ENCODE measurements at places on chromosomes 11 and 22.

GRCh38 chr11:26188554-26188953, 143.4 kb upstream of the ANO3 start:
- DNase-seq, result no peak

- no peak for DNase-seq
These were observed 22.5 kb upstream of the KRTAP5-6 start for GRCh38 chr11:1674173-1675131.

DNA sequence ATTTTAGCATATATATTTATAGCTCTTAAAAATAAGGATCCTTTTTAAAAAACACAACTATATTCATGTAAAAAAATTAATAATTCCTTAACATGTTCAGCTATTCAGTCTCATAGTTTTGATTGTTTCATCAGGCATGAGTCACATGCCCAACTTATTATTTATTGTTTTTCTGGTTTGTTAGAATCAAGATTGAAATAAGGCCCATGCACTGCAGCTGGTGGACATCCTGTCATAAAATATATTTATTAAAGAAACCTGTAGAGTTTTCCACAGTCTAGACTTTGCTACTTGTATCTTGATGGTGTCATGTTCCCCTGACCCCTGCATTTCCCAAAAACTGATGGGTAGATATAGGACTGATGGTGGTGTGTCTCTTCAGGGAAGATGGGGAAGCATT, 77.4 kb downstream of the PARVA start:
- no peak for DNase-seq

DNA sequence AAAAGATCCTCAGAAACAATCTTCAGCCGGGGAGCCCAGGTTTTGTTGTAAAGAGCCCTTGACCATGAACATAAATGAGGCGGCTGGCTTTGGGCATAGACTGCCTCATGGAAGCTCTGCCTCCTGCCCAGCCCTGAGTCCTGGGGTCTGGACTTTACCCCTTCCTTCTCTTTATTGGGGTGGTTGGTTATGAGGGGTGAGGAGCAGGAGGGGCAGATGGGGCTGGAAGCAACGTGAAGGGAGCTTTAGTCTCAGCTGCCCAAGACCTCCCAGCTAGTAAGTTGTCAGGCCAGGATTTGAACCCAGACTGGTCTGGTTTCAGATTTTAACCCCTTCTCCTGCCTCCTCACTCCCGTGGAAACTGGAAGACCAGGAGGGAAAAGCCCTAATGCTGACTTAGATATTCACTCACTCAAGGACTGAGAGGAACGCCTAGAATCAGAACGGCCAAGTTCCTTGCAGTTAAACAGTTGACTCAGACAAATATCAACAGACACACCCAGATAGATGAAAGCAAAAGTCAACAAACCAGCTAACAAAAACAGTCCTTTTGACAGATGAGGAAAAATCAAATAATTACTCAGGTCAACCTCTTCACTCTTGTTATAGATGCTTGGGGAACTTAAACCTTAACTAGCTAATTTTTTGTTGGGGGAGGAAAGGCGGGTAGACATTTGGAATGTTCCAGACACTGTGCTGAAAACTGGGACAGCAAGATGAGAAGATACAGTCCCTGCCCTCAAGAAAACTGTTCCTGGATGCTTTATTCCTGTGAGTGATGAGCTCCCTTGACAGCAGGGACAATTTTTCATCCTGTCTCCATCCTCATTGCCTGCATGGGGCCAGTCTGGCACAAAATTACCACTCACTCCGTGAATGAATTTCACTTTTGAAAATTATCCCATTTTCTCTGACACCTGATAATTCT, 20.8 kb upstream of the ARRB1 start:
- DNase-seq, result no peak

GRCh38 chr22:43267332-43267980, 75.7 kb downstream of the SCUBE1 start:
- DNase-seq, result no peak

DNA sequence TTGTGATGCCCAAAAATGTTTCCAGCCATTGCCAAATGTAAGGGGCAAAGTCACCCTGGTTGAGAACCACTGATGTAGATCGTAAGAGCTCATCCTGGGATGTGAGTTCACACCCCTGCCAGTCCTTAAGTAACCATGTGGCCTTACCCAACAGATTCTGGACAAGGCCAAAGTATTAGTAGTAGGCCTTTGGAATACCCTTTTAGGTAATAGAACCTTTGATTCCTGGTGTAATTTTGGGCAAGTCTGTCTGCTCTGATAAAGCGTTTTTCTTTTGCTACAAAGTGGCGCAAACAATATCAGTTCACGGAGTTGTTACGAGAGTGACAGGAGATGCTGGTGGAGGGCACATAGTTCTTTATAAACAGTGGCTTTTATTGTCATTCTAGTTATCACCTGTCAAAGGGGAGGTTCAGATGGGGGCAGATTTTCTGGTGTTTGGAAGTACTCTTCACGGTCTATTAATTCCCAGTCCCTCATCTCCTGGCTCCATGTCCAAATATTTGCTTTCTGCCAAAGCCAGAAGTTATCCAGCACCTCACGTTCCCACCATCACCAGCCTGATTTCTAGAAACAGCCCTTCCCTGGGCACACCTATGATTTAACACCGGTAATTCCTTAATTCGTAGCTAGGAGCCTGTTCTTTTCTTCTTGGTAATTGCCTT, 73.8 kb upstream of the CRYBB3 start:
- DNase-seq, result no peak

DNA sequence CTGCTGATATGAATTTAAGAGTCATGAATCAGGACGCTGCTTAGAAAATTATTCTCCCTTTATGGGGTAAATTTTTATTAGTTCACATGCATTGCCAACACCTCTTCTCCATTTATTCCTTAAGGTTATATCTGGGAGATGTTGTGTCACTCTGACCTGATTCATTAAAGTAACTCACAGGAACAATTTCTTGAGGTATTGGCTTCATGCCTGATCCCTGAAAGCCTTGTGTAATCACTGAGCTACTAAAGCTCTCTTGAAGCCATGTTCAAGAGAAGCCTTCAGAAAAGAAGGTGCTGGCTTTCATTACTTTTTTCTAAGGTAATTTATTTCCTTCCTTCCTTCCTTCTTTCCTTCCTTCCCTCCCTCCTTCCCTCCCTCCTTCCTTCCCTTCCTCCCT, 420.6 kb downstream of the RAB38 start:
- DNase-seq, result no peak

DNA sequence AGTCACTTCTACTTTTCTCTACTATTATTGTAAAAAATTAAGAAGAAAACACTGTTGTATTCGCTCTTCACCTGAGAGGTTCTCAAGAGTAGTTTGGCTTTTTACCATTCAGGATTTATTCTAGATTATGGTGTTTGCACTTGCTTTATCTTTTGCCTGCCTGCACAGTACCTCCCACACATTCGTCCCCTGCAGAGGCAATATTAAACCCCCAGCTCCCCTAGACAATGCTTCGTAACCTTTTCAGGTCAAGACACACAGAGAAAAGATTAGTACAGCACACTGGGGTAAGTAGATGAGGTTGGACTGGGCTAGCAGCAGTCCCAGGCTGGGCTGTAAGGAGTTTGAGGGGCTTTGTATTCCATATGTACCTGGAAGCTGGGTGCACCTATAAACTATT, 62.4 kb downstream of the TNRC6B start:
- DNase-seq, result no peak

DNA sequence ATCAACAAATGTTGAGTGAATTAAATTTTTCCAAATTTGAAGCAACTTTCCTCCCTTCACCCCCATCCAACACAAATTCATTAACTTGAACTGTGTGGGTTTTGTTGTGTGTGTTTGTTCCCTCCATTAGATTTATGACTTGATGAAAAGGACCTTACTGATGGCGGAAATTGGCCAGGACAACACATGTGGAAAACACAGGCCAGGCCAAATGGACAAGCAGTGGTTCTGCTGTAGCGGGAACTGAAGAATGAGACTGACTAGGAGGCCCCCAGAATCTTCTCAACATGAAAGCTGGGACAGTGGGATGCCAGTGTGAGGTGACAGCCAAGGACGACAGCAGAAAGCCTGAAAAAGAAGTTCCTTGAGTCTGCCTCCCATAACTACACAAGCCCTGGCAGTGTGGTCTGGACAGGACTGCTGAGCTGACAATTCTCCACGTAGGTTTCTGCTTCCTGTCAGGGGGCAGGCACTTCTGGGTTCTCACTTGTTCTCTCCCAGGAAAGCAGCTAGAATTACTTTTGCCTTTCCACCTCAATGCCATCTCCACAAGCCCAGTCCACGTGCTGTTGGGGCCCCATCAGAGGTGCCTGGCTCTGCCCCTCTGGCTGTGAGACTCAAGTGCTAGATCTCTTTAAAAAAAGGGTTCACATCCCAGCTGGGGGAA, 94.3 kb downstream of the ETS1 start:
- no peak for DNase-seq

DNA sequence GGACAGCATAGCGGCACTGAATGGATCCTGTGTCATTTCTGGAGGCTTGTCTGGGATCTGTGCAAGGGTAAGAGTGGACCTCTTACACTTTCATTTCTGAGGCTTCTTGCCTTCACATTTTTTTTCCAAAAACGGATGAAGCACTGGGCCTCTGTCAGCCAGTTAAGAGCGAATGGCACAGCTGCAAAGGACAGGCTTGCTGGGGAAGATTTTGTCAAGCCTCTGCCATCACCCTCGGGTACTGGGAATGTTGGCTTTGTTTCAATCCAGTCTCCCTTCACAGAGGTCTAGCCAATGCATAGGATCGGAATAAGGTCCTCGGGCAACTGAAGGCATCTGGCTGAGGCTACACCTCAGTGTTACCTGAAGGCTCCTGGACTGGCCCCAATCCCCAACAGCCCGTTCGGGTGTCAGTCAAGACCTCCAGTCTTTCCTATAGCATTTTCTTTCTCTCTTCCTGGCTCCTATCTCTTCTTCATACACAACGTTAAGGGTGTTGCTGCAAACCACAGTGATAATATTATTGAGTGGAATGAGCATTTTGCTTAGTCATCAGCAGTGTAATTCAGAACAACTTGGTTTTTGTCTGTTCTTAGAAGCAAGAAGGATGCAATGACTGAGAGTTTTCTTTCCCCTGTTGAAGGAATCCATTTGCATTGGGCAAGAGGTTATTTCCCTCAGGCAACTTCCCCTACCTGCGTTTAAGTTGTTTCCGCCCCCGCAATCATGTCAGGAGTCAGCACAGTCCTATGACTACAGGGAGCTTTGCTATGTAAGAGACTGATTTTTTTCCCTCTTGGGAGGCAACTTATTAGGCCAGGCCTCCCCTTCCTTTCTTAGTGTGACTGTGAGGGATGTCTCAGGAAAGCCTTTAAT, 22.8 kb downstream of the NPAT start:
- DNase-seq, result peak; percentile 76

DNA sequence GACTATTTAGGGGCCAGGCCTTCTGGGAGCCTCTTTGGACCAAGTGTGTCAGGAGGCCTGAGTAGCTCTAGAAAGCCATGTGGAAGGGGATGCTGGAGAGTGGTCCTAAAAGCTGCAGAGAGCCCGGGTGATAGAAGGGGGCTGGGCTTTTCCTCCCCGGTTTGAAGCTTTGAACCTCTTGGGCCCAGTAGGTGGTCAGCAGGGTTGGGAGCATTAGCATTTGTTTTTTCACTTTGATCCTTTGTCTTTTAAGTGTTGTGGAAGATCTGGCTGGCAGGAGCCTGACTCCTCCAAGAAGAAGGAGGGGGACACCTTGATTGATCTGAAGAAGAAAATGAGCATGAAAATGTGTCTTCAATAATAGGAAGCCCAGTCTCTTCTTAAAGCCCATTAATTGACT, 596.6 kb downstream of the INSC start:
- DNase-seq, result no peak

- no peak for DNase-seq
These were observed 4.9 kb upstream of the WNT11 start for GRCh38 chr11:76210931-76211851.

DNA sequence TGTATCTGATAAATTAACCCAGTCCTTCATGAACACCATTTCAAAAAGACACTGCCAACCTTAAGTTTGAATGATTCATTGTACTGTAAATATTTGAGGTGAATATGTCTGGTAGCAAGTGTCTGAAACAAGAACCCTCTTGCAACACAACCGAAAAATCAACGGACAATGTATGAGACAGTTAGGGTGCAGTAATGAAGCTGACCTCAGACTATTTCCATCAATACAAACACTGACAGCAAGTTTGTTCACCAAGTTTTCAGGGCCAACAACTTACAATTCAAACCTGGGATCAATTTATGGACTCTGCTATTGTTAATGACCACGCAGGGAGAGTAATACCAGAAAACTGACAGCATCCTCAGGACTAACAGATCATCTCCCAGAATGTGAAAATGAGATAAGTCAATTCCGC, 126.3 kb downstream of the CADM1 start:
- DNase-seq, result no peak

DNA sequence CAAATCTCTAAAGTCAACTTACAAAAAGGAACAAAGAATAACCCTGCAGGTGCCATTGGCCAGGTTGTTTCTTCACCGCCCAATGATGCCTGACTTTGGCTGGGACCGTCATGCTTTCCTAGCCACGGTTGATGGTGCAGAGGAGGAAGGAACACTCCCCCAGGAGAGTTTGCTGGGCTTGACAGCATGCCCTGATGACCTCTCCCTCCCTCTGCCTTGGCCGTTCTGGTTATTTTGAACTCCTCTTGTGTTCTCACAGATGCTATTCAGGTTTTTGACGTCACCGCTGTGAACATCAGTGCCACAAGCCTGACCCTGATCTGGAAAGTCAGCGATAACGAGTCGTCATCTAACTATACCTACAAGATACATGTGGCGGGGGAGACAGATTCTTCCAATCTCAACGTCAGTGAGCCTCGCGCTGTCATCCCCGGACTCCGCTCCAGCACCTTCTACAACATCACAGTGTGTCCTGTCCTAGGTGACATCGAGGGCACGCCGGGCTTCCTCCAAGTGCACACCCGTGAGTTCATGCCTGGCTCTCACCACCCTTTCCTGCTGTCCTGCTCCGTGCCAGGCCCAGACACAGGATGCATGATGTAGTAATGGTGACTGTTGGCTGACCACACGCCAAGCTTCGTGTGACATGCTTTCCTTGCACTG, 89.0 kb upstream of the OR4B1 start:
- DNase-seq, result no peak
